Aorta (tissue), 5 donors: ENCODE measurements at places on chromosomes 3 and 15. TPM values are rescaled to one million over a fixed set of nuclear protein-coding genes. Genes with fewer than 3 reads are reported as not detected.

DNA sequence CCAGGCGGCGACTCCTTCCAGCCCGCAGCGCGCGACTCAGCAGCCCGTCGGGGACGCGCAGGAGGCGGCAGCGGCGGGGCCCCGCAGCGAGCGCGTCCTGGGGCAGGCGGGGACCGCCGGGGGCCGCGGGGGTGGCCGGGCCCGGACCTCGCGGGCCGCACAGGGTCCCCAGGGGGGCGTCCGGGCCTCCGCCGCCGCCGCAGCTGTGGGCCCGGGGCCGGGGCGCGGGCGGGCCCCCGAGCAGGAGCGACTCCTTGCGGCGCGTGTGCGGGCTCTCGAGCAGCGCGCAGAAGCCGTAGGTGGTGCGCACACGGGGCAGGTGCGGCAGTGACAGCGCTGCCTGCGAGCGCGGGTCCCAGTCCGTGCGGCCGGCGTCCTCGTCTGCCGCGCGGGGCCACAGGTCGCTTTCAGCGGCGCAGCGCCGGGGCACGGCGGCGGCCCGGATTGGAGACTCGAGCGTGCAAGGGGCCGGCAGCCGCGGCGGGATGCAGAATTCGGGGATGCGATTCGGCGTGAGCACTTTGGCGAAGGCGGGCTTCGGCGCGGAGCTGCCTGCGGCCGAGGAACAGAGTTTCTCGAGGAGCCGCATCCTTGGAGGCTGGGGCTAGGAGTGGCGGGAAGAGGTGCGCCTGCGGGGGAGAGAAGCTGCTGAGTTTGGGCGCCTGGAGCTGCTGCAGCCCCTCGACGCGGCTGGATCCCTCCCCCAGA, 535 bp downstream of the C2CD4B start:
- DNase-seq: peak; percentile 82

- DNase-seq: no peak
Observed at GRCh38 chr15:79454063-79454462, 21.9 kb downstream of the MINAR1 start.

DNA sequence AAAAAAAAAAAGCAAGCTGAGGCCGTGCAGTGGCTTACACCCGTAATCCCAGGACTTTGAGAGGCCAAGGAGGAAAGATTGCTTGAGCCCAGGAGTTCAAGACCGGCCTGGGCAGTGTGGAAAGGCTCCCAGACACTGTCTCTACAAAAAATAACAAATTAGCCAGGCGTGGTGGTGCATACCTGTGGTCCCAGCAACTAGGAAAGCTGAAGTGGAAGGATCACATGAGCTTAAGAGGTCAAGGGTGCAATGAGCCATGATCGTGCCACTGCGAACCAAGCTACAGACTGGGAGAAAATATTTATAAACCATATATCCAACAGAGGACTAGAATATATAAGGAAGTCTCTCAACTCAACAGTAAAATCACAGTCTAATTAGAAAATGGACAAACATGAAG, 10.0 kb downstream of the KLHDC8B start:
- DNase-seq: no peak

The CLRN1 gene
- total RNA-seq: not detected

The TMEM40 gene
- total RNA-seq: 0.84 TPM

- DNase-seq: no peak
Observed at GRCh38 chr15:100821327-100821726, 58.3 kb upstream of the ALDH1A3 start.

The ARGFX gene
- not detected for total RNA-seq

GRCh38 chr3:18544146-18544545, 119.0 kb upstream of the SATB1 start:
- DNase-seq: no peak

The KLF15 gene
- total RNA-seq: 8.5 TPM

GRCh38 chr15:90184786-90185704, 16.1 kb upstream of the SEMA4B start:
- DNase-seq: peak; percentile 90

The FRMD5 gene
- 0.78 TPM for total RNA-seq

The EEF1AKMT4 gene
- total RNA-seq: 1.5 TPM

GRCh38 chr3:132669256-132669777, 9.2 kb downstream of the UBA5 start:
- no peak for DNase-seq

The IQCF6 gene
- total RNA-seq: not detected

- DNase-seq: no peak
Observed at GRCh38 chr15:70440416-70441138, 322.8 kb downstream of the UACA start.

DNA sequence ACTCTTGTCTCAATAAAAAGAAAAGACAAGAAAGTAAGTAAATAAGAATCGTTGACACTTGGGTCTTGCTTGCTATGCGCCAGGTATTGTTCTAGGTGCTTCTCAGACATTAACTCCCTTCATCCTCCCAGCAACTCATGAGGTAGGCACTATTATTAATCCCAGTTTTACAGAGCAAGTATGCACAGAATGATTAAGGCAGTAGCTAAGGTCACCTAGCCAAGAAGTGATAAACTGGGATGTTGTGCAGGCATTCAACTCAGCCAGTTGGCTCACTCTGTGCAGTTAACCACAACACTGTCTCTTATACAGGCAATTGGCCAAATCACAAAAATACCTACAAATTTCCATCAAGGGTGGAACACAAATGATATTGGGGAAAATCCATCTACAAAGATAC, 1.7 kb upstream of the C3orf33 start:
- no peak for DNase-seq

The A4GNT gene
- not detected for total RNA-seq

DNA sequence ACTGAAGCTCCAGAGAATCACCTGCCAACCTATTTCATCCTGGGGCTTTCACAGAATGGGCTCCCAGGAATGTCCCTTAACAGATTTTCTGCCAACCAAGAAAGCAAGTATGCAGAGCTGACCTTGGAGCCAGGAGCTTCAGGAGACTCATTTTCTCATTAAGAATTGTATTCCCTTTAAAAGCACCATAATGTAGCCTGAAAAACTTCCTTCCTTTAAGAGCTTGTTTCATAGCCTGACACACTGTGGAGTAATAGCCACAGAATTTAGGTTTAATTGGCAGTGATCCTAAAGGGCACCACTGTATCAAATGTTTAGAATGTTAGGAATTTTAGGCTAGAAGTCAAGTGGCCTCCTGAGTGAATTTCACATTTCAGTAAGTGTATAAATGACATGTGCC, 309.8 kb downstream of the GBE1 start:
- no peak for DNase-seq

The FAM81A gene
- 1.2 TPM for total RNA-seq

DNA sequence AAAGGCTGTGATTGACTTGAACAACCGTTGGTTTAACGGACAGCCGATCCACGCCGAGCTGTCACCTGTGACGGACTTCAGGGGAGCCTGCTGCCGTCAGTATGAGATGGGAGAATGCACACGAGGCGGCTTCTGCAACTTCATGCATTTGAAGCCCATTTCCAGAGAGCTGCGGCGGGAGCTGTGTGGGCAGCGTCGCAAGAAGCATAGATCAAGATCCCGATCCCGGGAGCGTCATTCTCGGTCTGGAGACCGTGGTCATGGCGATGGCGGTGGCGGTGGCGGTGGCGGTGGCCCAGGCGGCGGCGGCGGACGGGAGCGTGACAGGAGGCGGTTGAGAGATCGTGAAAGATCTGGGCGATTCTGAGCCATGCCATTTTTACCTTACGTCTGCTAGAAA, 7.8 kb upstream of the NANOGP8 start:
- no peak for DNase-seq

DNA sequence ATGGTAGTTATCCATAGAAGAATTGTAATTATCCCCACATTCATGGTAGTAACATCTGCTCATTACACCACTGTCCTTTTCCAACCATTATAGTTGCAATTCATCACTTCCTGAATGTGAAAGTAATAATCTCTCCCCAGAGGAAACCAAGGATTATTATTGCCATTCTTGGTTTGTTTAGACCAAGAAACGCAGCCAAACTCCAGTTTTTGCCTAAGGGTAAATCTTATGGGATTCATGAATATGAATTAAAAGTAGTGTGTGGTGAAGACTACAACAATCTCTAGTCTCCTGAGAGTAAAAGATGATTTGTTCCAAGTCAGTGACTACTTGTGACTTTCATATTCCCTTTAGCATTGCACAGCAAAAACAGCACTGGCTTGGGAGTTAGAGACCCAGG, 45.7 kb upstream of the ABI3BP start:
- no peak for DNase-seq

The KIF7 gene
- total RNA-seq: 16.5 TPM

DNA sequence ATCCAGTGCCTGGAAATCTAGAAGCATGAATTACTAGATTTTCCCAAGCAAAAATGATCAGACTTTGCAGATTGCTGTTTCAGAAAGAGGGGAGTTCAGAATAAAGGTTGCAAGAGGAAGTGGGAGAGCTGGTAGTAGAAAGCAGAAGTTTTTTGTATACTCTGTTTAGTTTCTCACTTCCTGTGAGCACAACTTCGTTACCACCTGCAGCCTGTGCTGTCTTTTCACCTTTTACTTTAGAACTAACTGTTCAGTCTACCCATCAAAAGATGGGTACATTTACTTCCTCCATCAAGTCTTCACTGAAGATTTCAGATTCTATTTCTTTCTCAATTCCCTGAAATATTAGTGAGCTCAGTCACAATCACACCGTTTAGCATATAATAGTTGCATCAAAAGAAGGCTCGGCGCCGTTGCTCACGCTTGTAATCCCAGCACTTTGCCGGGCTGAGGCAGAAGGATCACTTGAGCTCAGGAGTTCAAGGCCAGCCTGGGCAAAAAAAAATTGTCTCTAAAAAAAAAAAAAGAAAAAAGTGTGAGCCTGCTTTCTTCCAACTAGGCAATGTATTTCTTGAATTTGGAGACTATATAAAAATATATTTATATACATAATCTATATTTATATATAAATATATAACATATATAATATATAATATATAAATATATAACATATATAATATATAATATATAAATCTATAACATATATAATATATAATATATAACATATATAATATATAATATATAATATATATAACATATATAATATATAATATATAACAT, 1.8 kb upstream of the CEP97 start:
- DNase-seq: no peak
